ENCODE measurements at places on chromosomes 4 and X. TPM values are rescaled to one million over a fixed set of nuclear protein-coding genes. Genes with fewer than 3 reads are reported as not detected.

Gene WDR17
- 7.3 TPM for polyA plus RNA-seq

Gene PAGE5
- not detected for polyA plus RNA-seq

Gene SSX4
- not detected for polyA plus RNA-seq

Gene ERVMER34-1
- polyA plus RNA-seq: 4.4 TPM

Gene DCAF12L1
- 8.0 TPM for polyA plus RNA-seq

Gene MAP3K15
- 4.2 TPM for polyA plus RNA-seq

Gene NUDT6
- 14.5 TPM for polyA plus RNA-seq

Gene CLNK
- polyA plus RNA-seq: 1.1 TPM

Gene HEPH
- polyA plus RNA-seq: 54.6 TPM

Gene GAGE12F
- polyA plus RNA-seq: not detected

Gene FGA
- 1.4 TPM for polyA plus RNA-seq

- no peak for DNase-seq
These were observed 65.4 kb downstream of the APBB2 start for GRCh38 chr4:41148931-41149330.

DNA sequence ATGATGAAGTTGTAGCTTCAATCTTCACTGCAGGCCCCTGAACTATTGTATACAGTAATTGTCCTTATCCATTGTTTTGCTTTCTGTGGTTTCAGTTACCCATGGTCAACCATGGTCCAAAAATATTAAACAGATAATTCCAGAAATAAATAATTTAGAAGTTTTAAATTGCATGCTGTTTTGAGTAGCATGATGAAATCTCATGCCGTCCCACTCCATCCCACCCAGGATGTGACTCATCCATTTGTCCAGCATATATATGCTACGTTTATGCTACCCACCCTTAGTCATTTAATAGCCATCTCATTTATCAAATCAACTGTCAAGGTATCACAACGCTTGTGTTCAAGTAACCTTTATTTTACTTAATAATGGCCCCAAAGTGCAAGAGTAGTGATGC, 34.5 kb downstream of the IQCM start:
- DNase-seq: no peak

DNA sequence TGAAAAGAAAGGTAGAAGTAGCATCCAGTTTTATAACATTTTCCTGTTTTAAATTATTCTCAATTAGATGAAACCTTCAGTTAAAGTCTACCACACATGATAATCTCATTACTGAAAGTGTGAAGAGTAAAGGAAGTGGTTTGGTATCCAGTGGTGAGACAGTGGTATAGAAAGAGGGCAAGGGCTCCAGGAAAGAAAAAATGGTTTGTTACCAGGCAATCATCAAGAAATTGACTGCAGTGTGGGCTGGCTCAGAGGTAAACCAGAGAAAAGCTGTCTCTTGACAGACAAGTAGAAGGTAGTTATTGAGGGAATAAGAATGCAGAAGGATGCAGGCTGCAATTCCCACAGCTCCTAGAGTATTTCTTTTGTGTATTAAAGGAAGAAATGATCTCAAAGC, 406.2 kb downstream of the TLL1 start:
- no peak for DNase-seq

DNA sequence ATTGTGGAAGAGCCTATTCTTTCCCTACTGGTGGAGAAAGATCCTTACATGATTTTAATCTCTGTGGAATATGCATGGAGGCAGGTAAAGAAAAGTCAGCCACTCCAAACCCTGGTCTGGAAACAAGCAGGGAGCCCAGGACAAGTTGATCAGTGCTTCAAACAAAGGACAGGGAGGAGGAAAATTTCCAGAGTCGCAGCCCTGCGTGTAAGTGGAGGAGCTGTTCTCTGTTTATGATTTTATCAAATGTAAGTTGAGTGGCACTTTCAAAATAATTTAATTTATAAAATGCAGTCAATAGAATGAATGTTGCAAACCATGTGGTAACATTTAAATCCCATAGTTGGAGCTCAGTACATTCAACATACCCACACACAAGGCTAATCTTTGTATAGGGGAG, 57.0 kb downstream of the SLC34A2 start:
- no peak for DNase-seq

- no peak for DNase-seq
These were observed 89.9 kb downstream of the GPAT3 start for GRCh38 chr4:83625821-83626220.

- no peak for DNase-seq
These were observed 4.7 kb downstream of the MAEA start for GRCh38 chr4:1294424-1294823.

DNA sequence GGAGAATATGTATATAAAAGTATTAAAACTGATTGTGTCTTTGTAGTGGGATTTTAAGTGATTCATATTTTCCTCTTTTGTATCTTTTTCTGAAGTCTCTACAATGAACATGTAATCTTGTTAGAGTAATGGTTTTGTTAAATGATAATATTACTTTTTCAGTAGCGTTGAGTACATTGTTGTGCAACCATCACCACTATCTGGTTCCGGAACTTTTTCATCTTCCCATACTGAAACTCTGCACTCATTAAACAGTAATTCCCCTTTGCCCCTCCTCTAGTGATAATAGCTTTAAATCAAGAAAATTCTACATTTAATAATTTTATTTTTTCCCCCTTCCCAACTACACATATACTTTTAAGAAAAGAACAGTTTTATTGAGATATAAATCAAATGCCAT, 23.3 kb downstream of the SHROOM3 start:
- DNase-seq: no peak

DNA sequence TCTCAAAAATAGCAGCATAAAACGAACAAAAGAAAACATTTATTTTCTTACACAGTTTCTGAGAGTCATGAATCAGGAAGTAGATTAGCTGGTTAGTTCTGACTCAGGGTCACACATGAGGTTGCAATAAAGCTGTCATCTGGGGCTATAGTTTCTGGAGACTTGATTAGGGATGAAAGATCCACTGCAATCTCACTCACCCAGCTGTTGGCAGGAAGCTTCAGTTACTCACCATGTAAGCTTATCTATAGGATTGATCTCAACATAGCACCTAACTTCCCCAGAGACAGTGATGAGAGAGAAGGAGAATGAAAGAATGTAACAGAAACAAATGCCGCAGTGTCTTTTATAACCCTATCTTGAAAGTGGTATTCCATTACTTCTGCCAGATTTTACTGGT, 435.5 kb downstream of the GABRG1 start:
- DNase-seq: no peak

GRCh38 chrX:68343551-68343950, 89.7 kb downstream of the OPHN1 start:
- DNase-seq: no peak

- no peak for DNase-seq
These were observed 28.9 kb upstream of the NDUFC1 start for GRCh38 chr4:139331185-139331584.

GRCh38 chr4:171015441-171015840, 797.8 kb upstream of the GALNTL6 start:
- DNase-seq: no peak

DNA sequence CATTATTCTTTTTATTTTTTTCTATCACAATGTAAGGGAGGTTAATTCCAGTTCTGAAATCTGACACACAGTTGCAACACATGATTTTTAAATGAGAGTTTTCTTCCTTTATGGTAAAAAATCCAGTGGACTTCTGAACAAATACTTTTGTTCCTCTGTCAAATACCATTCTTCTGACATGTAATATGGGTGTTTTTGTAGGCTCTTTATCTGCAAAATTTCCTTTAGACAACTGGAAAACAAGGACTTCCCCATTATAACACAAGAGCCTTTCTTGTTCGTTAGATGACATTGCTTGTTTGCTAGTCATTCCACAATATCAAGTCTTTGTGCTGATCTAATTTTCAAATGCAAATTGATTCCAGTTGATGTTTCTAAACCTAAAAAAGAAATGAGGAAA, 7.7 kb downstream of the FANCB start:
- no peak for DNase-seq

DNA sequence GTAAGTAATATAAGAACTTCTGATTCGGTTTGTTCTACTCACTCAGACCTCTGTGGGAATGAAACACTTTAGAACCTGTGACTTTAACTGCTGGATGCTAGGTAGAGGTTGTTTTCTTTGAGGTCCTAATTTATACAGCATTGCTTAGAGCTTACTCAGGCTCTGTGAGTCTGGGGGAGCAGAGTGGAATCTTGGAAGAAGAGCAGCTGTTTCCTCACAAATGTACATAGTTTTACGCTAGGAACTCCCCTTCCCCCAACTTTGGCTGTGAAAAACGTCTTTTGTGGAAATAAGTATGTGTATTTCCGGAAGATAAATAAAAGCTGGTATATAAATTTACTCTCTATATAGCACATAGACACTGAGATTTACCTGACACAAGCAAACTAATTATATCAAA, 141.4 kb downstream of the NAA11 start:
- no peak for DNase-seq

DNA sequence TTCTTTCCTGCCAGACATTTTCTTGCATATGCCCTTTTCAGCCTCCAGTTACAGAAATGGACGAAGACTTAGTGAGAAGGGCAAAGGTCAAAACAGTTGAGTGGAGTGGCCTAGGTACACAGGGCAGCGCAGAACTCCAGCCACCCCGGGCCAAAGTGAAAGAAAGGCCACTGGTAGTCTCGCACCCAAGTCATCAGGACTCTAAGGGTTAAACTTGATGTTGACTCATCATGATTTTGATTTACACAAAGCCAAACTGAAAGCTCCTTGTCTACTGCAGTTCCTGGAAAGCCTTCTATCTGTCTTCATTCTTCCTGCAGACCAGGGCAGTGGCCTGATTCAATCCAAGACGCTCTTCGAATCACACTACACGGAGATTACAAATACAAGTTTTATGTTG, 2.6 kb upstream of the IL13RA1 start:
- DNase-seq: no peak

DNA sequence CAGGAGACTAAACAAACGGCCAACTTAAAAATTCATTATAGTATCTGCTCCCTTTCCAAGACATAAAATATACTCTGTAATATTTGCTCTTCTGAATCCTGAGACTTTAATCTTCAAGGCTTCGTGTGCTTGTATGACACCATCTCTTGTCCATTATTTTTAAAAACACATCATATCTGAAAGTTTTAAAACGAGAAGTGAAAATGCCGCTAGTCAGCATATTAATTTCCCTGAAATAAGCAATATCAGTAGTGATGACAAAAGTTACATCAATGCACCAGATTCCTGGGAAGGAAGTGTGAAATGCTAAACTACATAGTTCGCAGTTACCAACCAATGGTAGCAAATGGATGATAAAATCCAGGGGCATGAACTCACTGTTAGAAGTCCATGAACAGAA, 66.8 kb upstream of the EXOC1L start:
- no peak for DNase-seq

- no peak for DNase-seq
These were observed 195.0 kb upstream of the CLNK start for GRCh38 chr4:10879411-10880110.

DNA sequence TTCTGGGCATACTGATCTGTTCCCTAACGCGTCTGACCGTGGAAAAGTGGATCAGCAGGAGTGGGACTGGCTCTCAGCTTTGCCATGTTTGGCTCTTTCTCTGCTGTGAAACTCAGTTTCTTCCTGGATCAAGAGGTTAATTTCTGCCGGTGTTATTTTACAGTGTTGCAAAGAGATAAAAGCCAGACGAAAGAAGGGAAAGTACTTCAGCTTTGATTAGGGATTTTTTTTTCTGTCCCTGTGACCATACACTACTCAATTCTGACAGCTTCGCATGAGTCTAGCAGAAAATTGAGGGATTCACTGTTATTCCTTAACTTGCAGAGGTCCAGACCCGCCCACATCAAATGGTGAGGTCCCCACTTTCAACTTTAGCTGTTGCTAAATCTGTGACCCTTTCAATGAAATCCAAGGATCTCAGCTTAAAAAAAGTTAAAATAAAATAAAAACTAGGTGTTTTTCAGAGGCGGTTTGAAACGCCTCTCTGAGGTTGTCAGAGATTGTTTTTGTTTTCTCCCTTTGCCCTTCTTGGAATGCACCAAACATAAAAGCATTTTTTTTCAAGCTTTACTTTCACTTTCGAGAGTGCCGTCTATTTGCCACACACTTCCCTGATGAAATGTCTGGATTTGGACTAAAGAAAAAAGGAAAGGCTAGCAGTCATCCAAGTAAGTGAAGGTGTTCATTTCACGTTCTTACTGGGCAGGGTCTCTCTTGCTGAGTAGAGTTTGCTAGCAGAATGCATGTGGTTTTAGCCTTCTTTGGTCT, at the start of gene TLR3:
TLR3 (plus strand) TSS at position 576 of the 768 bp plus-strand sequence. CDS start 7,464 bp downstream, outside the sequence.
- DNase-seq: no peak

DNA sequence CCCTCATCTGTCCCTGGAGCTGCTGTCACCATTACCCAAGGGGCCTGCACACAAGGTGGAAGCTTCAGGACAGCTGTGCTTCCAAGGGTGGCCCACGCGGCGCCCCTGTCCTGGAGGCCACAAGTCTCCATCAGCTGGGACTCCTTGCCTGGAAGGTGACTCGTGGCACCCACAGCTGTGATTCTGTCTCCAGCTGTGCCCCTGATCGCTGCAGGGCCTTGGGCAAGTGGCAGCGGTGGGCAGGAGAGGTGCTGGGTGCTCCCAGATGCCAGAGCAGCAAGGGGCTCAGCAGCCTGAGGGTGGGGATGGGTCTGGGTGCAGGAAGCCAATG, 9.0 kb upstream of the DUSP9 start:
- DNase-seq: no peak

DNA sequence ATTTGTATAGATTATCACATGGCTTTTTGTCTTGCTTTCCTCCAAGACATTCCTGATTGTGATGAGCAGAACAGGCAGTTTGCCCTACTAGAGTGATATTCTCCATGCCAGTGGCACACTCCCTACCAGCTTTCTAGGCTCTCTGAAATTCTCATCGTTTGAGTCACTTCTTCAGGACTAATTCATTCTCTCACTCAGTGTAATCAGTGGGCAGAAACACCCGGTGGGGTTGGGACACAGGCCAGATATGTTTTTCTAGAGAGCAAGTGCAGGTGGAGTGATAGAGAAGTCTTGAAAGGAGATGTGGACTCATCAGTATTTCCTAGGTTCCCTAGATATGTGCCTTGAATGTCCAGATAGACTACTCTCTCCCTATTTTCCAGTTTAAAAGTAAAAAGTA, 13.1 kb downstream of the RAB33A start:
- DNase-seq: no peak

DNA sequence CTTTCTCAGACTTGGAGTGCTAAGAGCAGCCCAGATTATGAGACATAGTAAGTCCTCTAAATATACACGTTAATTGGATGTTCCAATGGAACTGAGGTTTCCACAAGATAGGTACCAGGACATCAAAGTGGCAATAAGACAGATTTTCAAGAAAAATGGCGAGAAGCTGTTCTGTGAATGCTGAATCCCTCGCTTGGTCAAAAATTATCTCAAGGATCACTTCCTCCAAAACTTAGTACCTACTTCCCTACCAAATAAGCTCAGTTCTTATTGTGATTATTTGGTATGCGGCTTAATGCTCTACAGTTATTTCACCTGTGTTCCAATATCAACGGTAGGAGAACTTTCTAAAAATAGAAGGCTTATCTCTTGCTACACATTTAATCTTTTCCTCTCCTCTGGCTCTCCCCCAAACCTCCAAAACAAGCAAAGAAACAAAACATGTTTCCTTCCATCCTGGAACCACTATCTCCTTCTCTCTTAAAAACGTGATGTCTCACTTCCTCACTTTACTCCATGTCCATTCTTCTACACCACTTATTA, 14.7 kb downstream of the PDGFC start:
- DNase-seq: no peak

GRCh38 chr4:132071815-132072214, 1077.3 kb upstream of the PCDH10 start:
- DNase-seq: no peak
